Cardiac muscle cell (in vitro differentiated cells and primary cell): ENCODE measurements at places on chromosomes 5 and 9.

- DNase-seq: no peak
These were observed 792.1 kb downstream of the BRINP1 start for GRCh38 chr9:118577121-118577520.

DNA sequence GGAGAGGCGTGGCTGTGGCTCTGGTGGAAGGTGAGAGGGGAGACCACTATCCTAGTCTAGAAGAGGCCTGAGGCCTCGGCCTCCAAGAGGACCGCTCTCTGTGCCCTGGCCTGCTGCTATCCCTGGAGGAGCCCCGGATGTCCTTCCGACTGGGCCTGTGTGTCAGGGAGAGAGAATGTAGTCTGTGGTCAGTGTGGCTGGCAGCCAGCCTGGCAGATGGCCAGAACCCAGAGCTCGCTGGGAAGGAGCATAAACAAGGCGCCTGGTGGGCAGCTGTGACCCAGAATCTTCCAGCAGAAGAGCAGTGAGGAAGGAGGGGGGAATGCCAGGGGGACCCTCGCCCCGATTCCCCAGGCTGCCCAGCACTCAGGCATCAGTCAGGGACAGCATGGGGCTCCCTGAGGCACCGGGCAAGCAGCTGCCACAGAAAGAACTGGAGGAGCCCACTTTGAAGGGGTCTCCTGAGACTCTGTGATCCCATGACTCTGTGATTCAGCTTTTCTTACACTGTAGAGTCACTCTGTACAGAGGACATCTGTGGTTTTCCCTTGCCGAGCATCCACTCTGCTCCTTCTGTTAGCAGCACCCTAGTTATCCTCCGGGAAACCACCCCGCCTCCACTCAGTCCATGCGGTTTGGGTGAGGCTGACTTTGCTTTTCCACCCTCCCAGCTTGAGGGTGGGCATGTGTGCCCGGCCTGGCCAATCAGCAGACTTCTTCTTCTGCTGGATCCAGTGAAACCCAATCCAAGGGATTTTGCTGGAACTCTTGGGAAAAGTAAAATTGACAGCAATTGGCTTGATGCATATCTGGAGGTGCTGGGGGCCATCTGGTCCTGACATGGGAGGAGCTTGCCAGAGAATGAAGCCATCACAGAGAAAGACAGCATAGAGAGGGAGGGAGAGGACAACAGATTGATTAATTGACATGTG is 46.2 kb upstream of the PWWP2A start:
- DNase-seq: peak; percentile 38

DNA sequence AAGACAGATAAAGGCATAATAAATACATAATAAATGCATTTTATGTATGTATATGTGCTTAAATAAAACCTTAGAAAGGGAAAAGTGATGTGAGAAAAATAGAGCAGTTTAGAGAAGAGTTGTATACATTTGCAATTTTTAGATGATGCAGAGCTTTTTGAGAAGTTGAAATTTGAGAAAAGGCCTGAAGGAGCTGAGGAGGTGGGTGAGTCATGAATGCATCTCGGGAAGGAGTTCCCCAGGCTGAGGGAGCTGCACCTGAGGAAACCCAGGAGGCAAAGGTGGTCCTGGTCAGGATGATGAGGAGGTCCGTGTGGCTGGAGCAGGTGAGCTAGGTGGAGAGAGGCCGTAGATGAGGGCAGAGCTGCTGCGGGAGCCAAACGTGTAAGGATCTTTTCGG is 17.4 kb upstream of the CD180 start:
- DNase-seq: no peak

- no peak for DNase-seq
These were observed 6.7 kb downstream of the ADRB2 start for GRCh38 chr5:148833122-148833521.

GRCh38 chr9:100856238-100856637 is 172.3 kb upstream of the PLPPR1 start:
- no peak for DNase-seq

DNA sequence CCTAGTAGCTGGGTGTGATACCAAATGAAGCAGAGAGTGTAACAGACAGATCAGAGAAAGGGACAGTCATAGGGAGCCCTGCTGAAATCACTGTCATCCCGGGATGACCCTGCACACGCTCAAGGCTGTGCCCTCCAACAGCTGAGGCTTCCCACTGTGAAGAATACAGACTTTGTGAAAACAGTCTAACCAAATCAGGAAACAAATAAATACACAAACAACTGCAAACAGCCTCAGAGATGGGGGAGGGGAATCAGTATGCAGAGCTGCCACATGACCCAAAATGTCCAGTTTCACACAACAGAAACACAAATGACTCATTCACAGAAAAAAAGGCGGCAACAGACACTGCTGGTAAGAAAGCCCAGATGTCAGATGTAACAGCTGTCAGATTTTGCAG is 101.9 kb downstream of the ADAMTS2 start:
- DNase-seq: no peak

DNA sequence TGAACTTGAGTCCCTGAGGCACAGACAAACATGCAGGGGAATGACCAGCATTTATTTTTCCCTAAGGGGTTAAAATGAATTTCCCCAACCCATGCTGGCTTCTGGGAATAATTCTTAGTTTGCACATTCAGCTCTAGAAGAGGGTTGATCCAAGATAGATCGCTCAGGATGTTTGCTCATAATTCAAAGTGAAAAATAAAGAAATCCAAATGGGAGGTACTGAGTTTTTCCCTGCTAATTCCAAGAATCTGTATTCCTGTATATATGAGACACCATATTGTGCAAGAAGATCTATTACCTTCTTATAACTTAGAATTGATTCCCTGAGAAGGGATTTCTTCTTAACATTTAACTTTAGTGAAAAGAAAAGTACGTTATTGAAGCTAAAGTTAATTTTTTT is 96.2 kb downstream of the VCAN start:
- DNase-seq: peak; percentile 67

GRCh38 chr9:26210338-26210851 is 532.2 kb upstream of the TUSC1 start:
- DNase-seq: peak; percentile 23

DNA sequence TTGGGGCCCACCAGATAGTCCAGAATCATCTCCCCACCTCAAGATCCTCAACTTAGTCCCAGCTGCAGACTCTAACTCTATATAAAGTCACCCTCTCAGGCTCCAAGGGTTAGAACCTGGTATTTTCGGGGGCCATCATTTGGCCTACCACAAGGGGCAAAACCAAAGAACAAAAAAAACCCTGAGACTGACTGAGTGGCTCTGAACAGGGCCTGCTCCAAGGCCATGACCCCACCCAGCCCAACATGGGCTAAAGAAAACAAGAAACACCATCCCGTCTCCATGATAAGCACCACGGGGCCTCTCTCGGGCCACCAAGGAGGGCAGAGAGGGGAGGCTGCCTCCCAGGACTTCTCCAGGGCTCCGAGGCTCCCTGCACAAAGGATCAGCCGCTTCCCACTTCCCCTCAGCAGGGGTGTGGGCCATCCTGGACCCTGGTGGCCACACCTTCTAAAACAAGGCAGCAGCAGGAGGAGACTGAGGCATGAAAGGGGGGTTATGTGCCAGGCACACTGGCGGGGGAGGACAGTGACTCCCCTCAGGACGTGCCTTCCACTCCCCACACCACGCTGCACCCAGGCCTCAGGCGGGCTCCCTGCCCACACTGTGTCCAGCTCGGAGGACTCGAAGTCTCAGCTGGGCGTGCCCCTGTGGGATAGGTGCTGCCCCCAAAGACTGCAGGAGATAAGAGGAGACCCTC is 51.5 kb downstream of the SEMA4D start:
- no peak for DNase-seq

GRCh38 chr9:86978413-86978812 is 31.1 kb upstream of the GAS1 start:
- DNase-seq: peak; percentile 57

DNA sequence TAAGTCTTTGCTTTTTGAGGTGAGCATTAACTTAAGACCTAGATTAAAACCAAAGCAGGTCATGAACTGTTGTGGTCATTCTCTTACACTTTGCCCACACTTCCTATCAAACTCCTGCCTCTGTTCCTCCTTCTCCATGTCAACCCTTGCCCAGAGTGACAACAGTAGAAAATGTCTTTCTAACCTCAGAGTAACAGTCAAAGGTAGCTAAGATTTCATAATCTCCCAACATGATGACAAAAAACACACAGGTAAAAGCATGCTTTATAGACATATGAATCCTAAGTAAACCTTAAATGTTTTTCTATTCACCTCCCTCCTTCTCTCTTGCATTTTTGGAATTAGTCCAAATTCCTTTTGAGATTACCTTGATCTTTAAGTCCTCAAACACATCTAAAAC is 422.3 kb downstream of the SPATA31D1 start:
- DNase-seq: no peak

- no peak for DNase-seq
These were observed 691.2 kb downstream of the TAF11L14 start for GRCh38 chr5:18325431-18325830.

- peak; percentile 82 for DNase-seq
These were observed 58.4 kb upstream of the PHF24 start for GRCh38 chr9:34899535-34900158.

- DNase-seq: no peak
These were observed 95.7 kb downstream of the CEMIP2 start for GRCh38 chr9:71672573-71672972.

DNA sequence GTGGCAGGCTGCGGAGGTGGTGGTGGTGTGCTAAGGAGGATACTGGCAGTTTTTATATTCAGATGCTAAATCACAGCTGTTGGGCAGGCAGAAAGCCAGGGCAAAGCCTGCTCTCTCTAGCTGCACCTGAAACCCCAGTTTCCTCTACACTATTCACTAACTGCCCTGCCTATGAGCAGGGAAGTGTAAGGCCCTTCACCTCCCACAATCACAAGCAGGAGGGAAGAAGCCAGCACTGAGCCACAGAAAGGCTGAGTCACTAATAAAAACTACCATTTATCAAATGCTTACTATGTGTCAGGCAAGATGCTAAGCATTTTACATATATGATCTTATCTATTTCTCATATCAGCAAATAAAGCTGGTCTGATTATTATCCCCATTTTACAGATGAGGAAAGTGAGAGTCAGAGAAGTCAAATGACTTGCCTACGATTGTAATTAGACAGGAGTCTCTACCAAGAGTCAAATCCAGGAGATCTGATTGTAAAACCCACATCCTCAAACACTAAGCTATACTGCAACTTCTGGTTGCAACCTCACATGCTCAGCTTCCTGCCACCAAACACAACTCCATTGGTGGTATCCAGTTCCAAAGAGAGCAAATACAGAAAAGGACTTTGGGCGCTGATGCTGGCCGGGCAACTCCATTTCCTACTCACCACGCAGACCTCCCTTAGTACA is 17.7 kb upstream of the IL6ST start:
- no peak for DNase-seq

DNA sequence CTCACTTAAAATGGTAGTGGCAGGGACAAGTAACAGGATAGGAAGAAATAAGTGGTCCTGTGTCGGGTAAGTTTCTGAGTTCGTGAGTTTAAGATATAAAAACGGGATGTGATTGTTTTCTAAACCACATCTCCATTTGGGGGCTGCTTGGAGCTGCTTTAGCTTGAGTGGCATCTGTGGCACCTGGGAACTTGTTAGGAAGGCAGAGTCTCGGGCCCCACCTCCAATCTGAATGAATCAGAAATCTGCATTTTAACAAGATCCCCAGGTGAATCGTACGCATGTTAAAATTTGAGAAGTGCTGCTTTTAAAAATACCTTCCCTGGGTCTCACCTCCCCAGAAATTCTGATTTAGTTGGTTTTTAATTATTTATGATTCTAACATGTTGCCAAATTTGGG is 78.1 kb downstream of the CDH6 start:
- DNase-seq: no peak

DNA sequence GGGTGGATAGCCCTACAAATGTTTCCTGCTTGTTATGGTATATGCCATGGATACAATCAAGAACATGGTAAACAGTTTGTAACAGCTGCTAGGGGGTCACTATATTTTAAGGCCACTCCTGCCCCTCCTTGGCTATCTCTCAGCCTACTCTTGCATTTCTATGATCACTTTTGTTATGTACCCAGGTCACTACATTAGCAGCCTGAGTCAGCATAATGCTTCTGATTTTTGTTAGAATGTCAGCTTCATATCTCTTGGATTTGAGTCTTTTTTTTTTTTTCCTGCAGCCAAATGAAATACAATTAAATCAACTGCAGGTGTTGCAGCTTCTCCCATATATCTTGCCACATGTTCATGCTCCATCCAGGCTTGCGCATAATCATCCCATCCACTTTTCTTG is 629.7 kb upstream of the GRAMD2B start:
- no peak for DNase-seq

DNA sequence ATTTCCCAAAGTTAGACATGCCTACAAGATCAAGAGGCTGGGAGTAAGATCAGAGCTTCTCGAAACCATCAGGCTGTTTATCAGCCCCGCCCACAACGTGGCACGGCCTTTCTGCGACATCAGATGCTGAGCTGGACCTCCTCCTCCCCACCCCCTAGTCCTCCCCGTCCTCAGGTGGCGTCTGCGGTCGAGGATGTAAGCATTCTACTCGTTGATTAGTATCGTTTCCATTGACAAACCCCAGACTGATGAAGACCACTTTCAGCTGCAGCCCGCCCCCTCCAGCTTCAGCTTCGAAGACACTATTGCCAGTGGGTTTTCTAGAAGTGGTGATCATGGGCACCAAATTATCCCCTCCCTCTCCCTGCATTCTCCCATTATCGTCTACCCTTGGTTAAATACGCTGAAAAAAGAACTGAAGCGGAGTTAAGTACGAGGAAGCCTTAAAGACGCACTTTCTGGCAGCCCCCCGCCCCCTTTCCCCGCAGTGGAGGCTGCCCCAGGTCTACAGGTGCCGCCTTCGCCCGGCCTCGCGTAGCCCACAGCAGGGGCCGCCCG is 1.1 kb downstream of the PPIC start:
- DNase-seq: peak; percentile 29

DNA sequence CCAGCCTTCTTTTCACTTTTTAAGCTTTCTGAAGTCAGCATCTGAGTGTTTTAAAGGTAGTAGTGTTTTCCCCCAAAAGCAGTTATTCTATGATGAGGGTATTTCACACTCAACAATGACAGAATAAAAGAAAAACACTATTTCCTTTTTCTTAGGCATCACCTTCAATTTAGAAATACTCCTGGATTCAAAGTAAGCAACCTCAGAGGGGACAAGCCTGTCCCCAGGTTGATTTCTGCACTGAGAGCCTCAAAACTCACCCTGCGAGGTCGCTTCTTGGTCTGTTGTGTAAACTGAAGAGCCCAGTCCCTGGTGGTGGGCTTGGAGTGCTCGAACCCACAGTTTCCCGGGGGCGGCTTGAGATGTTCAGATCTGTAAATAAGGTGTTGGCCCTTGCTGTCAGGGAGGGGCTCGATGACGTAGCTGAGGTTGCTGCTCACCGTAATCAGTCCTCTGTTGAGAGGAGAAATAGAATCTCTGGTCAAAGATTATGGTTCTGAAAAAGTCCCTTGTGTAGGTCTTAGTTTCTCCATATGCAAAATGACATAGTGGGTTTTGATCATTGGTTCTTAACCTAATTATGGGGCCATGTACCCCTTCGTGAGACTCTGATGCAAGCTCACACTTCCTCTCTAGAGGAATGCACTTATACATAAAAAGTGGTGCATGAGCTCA is 55.9 kb downstream of the ADAM19 start:
- no peak for DNase-seq

- DNase-seq: peak; percentile 35
These were observed 60.7 kb downstream of the MAT2B start for GRCh38 chr5:163565931-163566608.
